ENCODE measurements at places on chromosomes 13 and 19.

DNA sequence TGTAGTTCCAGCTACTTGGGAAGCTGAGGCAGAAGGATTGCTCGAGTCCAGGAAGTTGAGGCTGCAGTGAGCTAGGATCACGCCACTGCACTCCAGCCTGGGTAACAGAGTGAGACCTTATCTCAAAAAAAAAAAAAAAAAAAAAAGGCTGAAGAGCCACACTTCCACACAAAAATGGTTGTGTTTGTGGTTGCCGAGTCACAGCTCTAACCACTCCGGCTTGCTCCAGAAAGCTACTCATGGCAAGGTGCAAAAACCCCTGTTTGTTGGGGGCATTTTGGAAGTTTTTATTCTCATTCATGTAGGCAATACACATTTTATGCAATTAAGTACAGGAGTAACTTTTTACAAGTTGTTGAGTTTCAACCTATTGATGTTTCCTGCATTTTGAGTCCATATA is 93.5 kb downstream of the INSR start:
- DNase-seq, result no peak

DNA sequence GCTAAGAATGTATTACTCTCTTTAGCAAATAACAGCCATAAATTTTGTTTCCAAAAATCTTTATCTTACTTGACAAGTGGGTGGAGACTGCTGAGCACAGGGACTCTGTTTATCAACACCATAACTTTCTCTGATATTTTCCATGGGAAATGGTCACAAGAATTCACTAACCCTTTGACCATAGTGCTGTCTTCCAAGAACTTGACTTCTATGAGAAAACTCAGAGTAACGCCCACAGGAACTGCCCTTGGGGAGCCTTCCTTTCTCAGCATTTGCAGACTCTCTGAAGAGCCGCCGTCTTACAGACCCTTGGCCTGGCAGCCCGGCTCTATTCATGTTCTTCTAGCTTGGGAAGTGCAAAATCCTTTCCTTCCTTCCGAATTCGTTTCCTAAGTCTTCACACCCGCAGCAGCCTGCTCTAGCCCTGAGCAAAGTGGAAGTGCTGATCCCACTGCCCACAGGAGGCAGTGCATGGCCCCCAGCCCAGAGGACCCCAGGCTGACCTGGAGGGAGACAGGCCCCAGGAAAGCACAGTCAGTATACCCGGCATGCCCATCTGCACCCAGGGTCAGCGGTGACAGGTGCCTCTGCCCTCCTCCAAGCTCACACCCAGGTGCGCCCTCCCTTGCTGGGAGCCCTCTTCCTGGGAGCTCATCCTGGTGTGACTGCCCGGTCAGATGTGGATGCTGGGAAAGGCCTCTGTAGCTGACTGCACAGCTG is 10.2 kb downstream of the GAS6 start:
- no peak for DNase-seq

DNA sequence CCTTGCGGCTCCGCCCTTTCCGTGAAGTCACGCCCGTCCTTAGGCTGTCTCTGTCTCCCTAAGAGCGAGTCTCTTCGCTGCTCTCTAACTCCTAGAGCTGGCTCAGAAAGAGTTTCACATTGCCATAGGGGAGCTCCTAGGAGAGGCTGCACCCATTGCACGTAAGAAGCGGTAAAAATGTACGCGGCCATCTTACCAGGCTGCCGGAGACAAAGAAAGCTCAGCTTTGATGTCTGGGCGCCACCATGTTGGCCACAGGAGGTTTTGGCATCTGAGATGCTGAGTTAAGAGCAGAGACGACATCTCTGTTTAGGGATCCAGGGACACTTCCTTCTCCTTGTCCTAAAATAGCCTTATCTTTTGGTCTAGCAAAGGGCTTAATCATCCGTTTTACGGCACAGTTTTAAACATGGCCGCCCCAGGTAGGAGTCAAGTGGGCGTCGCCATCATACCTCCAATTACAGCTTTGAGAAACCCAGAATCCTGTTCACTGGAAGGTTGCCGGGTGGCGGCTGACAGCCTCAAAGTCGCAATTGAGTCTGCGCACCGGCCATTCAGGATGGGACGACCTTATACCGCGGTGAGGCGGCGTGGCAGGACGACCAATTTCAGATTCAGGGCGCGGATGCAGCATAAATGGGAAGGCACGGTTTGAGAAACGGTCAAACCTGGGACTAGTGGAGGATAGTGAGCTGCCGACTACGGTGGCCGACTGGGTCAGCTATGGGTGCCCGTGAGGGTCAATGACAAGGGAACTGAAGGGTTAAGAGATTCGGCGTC is at the start of gene ZNF793:
TSS of gene ZNF793 (plus strand) at position 553 of the 780 bp plus-strand sequence. CDS start 16,501 bp downstream, outside the sequence.
- DNase-seq, result peak; percentile 87

GRCh38 chr19:5016781-5017180 is 47.9 kb downstream of the KDM4B start:
- DNase-seq, result no peak

DNA sequence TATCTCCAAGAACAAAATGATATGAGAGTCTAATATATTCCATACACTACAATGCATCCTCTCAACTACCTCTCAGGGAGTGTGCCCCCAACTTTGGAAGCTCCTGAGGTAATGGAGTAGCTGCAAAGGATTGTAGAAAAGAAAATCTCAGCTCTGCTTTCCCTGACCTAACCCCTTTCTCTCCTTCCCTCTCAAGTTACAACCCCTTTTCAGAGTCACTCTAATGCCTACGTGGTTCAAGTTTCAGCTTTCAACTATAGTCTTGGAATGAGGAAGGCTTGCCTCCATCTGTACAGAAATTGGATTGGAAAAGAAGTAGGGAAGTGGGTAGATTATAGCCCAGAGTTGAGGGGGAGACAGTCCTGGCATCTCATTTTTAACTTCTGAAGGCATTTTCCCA is 256.0 kb downstream of the PCDH9 start:
- DNase-seq, result no peak

- DNase-seq, result peak; percentile 37
Observed at GRCh38 chr13:52921194-52921593, 72.8 kb upstream of the PCDH8 start.

DNA sequence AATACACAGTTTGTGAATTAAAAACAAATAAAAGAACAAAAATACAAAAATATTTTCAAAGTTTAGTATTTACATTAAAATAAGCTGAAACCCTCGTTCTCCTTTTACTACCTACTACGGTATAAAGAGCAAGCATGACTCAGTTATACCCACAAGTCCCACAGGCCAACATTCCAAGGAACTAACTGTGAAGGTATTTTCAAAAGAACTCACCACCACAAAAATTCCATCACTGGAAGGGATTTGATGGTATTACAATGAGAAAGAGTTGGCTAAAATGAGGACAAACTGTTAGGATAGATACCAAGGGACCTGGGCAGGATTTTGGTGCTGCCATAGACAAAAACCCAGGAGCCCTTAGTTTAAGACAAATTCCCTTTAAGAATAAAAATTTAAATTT is 122.7 kb downstream of the TBC1D4 start:
- DNase-seq, result no peak

GRCh38 chr19:54518844-54519243 is 16.2 kb downstream of the LAIR2 start:
- DNase-seq, result no peak

GRCh38 chr13:49112782-49113525 is 107.2 kb upstream of the MLNR start:
- no peak for DNase-seq

DNA sequence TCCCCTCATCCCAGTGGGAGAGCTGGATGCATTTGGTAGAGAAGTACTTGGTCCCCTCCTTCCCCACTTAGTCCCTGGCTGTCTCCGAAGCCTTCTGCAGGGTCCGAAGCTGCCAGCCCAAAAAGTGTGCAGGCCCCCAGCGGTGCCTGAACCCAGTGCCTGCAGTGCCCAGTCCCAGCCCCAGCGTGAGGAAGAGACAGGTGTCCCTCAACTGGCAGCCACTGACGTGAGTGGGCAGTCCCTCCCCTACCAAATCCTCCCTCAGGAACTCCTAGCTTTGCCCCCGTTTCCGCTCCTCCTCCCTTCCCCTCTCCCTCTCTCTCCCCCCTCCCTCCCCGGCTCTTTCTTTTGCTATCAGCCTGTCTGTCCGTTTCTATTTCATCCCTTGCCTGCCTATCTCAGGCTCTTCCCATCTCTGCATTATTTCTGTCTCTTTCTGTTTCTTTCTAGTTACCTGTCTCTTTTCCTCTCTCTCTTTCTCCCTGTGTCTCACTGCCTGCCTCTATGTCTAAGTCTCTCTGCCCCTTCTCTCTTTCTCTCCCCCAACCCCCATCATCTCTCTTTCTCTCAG is 1.8 kb upstream of the LTBP4 start:
- DNase-seq, result no peak

DNA sequence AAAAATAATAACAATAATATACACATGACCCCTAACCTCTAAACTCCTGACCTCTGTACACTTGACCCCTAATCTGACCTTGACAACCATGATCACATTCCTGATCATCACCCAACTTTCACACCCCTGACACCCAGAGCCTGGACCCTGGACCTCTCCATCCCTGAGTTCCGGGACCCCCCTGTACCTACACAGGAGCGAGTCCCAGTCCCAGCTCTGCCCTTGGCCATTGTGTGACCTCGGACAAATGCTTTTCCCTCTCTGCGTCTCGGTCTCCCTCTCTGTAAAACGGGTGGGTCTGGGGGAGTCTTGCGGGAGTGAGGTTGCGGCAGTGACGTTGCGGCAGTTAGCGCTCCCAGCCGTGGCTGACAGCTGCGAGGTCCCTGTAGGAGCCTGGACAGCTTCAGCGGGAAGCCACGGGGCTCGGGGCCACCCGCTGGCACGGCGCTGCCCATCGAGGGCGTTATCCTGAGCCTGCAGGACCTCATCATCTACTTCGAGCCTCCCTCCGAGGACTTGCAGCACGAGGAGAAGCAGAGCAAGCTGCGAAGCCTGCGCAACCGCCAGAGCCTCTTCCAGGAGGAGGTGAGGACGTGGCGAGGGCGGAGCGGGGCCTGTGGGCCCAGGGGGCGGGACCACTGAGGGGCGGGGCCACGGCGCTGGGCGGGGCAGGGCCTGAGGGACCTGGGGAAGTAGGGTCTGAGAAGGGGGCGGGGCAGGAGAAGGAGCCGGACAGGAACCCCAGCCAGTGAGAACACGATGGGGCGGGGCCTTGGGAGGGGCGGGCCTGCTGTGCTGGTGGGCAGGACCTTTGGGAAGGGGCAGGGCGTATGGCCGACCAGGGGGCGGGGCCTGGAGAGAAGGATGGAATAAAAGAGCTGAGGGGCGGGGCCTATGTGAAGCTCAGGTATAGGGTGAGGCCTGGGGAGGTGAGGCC is 19.2 kb downstream of the RYR1 start:
- DNase-seq, result peak; percentile 7

DNA sequence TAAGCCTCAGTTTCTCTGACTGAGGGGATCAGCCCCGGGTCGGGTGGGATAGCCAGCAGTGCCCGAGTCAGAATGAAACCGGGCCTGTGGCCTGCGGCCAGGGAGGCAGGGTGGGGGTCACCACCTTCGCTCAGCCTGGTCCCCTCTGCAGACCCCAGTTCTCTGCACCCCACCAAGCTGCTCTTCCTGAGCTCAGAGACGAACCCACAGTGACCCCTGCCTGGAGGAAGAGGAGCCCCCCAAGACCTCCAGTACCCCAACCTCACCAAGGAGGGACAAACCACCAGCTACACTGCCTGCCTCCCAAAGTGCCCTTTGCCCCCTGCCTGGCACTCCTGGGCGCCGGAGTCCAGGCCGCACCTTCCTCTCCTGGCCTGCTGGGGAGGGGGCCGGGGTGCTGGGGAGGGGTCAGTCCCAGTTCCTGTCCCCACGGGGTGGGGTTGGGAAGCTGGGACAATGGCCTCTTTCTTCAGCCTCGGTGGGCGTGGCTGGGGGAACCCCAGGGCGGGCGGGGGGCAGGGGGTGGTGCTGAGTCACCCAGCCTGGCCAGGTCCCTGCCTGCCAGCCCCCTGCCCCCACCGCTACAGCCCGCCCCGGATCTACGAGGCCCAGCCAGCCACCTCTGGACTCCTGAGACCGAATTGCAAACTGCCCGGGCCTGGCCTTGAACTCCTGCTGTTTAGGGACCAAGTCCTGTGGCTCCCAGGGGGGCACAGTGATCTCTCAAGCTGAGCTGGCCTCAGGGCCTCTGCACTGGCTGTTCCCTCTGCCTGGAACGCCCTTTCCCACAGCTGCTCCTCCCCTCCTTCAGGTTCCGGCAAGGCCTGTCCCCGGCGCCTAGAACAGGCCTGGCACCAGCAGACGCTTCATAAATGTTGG is 14.3 kb downstream of the ZBTB7A start:
- no peak for DNase-seq

DNA sequence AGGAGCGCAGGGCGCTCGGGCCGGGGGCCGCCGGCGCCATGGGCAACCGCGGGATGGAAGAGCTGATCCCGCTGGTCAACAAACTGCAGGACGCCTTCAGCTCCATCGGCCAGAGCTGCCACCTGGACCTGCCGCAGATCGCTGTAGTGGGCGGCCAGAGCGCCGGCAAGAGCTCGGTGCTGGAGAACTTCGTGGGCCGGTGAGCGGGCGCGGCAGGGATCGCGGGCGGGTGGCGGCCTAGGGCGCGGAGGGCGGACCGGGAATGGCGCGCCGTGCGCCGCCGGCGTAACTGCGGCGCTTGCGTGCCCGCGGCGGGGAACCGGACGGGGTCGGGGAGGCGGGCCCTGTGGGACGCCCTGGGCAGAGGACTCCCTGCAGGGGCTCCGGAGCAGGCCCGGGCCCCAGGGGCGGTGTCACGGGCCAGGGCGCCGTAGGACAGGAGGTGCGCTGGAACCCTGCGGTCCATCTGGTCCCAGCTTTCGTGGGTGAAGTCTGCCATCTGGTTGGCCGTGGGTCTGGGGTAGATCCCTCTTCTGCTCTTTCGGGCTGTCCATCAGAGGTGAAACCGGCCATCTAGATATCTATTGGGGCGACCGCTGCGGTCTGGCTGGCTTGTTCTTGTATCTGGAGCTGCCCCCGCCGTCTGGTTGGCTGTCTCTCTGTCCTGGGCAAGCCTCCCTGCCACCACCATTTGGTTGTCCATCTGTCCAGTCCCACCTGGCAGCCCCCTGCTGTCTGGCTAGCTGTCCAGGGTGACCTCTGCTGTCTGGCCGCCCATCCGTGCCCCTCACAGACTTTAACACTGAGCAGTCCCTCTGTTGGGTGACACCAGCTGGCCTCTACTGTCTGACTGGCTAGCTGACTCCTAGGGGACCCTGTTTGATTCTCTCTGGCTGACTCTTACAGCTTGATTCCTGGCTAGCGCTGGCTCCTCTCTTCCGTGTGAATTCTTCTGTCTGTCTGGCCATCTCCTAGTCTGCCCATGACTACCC is 622 bp downstream of the DNM2 start:
- DNase-seq, result peak; percentile 49
